ENCODE measurements at places on chromosomes 2 and 18. TPM values are rescaled to one million over a fixed set of nuclear protein-coding genes. Genes with fewer than 3 reads are reported as not detected.

The C1D gene
- 31.0 TPM for total RNA-seq

The LYG2 gene
- not detected for total RNA-seq

The GULP1 gene
- 25.7 TPM for total RNA-seq

The PIEZO2 gene
- 2.9 TPM for total RNA-seq

The PAX8 gene
- total RNA-seq: 5.4 TPM

The ZCCHC2 gene
- total RNA-seq: 18.7 TPM

The HAAO gene
- total RNA-seq: 29.4 TPM

The IGFBP2 gene
- total RNA-seq: 155 TPM

The ALPI gene
- 35.8 TPM for total RNA-seq

The ANKAR gene
- total RNA-seq: 25.7 TPM

The FLACC1 gene
- 4.3 TPM for total RNA-seq

The DAPL1 gene
- total RNA-seq: not detected

The TBR1 gene
- not detected for total RNA-seq

The PID1 gene
- 22.1 TPM for total RNA-seq

The SPRED2 gene
- 32.5 TPM for total RNA-seq

The C2orf78 gene
- not detected for total RNA-seq

The ALK gene
- total RNA-seq: not detected

The TRIM54 gene
- 1.2 TPM for total RNA-seq

The UGT1A1 gene
- total RNA-seq: 11.3 TPM

The HS1BP3 gene
- total RNA-seq: 30.3 TPM

The TMX3 gene
- 13.5 TPM for total RNA-seq

The CFAP221 gene
- not detected for total RNA-seq

The SLC14A1 gene
- total RNA-seq: 0.95 TPM

Measured in transverse colon (tissue), 4 donors.